Astrocyte of the spinal cord (primary cell): ENCODE measurements at places on chromosomes 2 and 18.

GRCh38 chr2:150166313-150167051, 321.0 kb downstream of the RND3 start:
- peak; percentile 47 for DNase-seq

DNA sequence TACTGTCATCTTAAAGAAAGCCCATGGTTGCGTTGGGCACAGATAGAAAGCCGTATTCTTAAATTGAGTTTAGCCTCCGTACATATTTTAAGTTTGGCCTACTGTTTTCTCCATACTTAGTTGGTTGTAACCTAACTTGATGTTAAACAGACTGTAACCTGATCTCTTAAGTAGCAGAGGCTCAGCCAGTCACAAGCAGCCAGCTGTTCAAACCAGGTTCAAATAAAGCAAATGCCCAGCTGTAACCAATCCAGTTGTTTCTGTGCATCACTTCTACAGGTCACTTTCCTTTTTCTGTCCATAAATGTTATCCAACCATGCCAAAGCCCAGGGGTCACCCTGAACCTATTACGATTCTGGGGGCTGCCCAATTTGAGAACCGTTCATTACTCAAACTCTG, 10.0 kb upstream of the THADA start:
- DNase-seq, result no peak

- no peak for DNase-seq
These were observed 105.4 kb downstream of the ACOXL start for GRCh38 chr2:110837446-110838409.

GRCh38 chr2:214504599-214505376, 93.9 kb downstream of the VWC2L start:
- DNase-seq, result no peak

- DNase-seq, result no peak
These were observed 206.9 kb upstream of the FSIP2 start for GRCh38 chr2:185531721-185532120.

GRCh38 chr18:5914016-5914415, 18.7 kb upstream of the TMEM200C start:
- no peak for DNase-seq

- no peak for DNase-seq
These were observed 250.3 kb upstream of the TCF4 start for GRCh38 chr18:55838319-55838718.

DNA sequence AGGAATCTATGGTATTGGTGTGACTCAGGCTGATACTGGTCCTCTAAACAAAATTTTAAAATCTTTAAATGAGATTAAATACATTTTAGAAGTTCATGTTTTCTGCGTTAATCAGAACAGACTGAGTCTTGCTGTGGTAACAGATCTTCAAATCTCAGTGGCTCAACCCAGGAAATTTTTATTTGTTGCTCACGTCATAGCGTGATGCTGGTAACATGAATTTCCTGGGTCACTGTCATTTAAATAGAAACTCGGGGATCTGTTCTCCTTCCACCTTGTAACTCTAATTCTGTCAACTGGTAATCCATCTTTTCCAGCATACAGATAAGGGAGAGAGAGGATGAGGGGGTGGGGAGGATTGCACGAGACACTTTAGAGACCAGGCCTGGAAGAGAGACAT, 90.0 kb downstream of the CDC42EP3 start:
- DNase-seq, result no peak

- no peak for DNase-seq
These were observed 86.9 kb downstream of the ACVR1 start for GRCh38 chr2:157789256-157789655.

DNA sequence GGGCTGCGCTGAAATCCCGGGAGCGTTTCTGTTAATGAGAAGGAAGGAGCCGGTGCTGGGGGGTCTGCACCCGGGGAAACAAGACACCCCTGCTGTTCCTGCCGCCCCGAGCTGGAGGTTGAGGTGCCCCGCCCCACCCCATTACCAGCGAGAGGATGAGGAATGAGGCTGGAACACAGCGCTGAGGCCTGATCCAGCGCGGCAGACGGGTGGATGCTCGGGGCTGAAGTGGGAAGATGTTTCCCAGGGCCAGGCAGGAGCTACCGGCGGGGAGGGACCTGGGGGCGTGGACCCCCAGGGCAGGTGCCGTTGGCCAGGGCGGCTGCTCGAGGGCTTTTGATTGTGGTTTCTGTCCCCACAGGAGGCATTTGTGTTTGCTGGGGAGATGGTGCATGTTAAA, 134.3 kb upstream of the CTDP1 start:
- no peak for DNase-seq

- DNase-seq, result no peak
These were observed 116.6 kb downstream of the LIPG start for GRCh38 chr18:49678440-49678839.

- no peak for DNase-seq
These were observed 235.7 kb downstream of the AGAP1 start for GRCh38 chr2:235729557-235729947.

GRCh38 chr18:62838475-62839098, 123.2 kb downstream of the PHLPP1 start:
- DNase-seq, result no peak

GRCh38 chr2:35614640-35615039, 740.9 kb upstream of the CRIM1 start:
- DNase-seq, result no peak

DNA sequence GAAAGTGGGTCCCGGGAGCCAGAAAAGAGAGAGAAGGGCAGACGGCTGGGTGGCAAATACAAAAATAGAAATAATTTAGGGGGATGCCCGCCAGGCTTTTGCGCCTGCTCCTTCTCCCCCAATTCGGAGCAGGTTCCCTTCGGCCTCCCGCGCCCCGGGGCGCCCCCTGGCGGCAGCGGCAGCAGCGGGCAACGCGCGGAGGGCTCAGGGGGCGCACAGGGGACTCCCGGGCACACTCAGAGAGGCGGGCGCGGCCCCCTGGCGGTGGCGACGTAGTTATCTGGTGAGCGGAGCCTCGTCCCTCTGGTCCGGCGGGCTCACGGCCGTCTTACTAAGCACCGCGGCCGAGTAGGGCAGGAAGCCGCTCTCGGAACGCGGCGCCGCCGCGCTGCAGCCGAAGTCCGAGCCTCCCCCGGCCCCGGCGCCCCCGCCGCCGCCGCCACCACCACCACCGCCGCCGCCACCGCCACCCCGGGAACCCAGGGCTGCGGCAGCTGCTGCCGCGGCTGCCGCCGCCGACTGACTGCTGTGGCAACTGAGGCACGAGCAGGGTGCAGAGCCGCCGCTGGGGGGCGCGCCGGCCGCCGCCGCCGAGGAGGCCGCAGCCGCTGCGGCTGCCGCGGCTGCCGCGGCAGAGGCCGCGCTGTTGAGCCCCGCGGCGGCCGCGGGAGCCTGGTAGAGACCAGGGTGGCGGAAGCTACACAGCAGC, 3.8 kb downstream of the EVX2 start:
- no peak for DNase-seq

GRCh38 chr2:201401815-201402214, 44.7 kb upstream of the FLACC1 start:
- DNase-seq, result no peak

- DNase-seq, result peak; percentile 90
These were observed 46.0 kb downstream of the COX7A2L start for GRCh38 chr2:42314892-42315468.

DNA sequence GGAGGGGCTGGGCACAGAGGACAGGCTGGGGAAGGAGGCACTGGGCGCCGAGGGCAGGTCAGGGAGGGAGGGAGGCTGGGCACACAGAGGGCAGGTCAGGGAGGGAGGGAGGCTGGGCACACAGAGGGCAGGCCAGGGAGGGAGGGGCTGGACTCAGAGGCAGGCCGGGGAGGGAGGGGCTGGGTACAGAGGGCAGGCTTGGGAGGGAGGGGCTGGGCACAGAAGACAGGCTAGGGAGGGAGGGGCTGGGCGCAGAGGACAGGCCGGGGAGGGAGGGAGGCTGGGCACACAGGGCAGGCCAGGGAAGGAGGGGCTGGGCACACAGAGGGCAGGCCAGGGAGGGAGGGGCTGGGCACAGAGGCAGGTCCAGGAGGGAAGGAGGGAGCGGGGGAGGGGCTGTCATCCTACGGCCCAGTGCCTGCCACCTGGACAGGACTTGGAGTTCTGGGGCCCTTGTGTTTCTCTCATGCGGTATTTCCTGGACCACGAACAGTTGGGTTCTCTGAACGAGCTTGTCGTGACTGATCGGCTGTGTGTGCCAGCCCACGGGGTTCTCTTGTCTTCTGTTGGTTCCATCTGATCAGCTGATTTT, 46.7 kb upstream of the KCNG2 start:
- DNase-seq, result no peak

GRCh38 chr2:141641462-141641861, 489.4 kb downstream of the LRP1B start:
- DNase-seq, result peak; percentile 15

DNA sequence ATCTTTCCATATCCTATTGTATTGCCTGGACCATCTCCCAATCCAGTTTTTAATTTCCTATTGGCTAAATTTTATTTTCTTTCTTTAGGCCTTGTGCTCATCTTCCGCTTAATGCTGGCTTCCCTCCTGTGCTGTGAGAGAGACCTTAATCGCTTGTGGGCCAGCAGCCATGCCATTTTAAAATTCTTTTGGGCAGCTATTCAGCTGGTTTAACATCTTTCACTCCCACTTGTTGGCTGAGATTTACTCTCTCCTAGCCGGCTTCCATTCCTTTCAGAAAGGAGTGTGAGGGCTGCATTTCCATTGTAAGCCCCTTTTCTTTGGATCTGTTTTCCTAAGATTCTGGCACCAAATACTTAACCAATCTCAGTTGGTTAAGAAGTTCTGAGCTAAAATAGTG, 140.9 kb upstream of the RASGRP3 start:
- DNase-seq, result no peak

DNA sequence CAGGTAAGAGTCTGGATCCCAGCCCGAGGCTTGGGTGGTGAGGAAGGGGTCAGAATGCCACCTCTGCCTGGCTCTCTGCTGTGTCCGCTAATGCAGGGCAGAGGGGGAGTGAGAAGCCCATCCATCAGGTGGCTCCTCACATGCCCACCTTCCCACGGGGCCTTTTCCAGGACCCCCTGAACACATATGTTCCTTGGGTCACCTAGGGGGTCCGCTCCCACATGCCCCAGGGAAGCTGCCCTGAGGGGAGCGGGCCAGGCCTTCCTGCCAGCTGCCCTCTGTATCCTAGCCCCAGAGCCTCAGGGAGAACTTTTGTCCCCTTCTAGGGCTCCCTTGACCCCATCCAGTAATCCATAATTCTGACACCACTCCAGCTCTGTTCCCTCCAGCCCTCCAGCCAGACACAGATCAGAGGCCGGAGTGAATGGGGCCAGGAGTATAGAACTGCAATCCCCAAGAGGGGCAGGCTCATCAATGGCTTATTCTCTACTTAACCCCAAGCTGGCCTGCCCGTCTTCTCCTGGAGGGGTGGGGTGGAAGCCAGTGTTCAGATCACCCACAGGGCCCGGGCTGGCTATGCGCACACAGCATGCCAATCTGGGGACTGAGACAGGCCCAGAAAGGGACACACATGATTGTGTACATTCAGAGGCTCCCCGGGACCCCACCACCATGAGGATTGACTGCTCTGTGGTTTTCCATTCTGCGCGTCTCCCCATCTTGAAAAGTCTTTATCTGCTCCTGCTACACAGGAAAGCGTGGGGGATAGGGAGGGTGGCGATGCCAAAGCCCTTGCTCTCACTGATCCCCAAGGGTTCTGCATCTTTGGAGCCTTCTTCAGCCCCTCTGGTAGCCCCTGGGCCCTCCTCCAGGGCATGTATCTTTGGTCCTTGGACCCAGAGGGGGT, 1.1 kb downstream of the EMILIN1 start:
- no peak for DNase-seq

DNA sequence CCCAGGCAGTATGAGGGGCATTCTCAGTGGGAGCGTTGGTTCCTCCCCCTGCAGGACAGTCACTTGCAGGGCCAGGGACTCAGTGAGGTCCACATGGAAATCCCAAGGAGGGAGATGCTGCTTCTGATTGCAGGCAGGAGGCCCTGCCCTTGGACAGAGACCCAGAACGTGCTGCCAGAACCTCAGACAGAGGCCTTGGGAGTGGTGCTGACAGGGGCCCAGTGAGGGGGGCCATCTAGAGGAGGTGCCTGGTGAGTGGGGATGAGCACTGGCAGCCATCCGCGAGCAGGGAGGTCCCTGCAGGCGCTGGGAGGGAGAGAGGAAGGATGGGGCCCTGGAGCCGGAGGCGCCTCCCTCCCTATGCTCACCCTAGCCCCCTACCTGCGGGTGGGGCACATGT, 133.1 kb downstream of the DYSF start:
- no peak for DNase-seq

GRCh38 chr2:215748446-215748845, 264.9 kb downstream of the MREG start:
- no peak for DNase-seq

DNA sequence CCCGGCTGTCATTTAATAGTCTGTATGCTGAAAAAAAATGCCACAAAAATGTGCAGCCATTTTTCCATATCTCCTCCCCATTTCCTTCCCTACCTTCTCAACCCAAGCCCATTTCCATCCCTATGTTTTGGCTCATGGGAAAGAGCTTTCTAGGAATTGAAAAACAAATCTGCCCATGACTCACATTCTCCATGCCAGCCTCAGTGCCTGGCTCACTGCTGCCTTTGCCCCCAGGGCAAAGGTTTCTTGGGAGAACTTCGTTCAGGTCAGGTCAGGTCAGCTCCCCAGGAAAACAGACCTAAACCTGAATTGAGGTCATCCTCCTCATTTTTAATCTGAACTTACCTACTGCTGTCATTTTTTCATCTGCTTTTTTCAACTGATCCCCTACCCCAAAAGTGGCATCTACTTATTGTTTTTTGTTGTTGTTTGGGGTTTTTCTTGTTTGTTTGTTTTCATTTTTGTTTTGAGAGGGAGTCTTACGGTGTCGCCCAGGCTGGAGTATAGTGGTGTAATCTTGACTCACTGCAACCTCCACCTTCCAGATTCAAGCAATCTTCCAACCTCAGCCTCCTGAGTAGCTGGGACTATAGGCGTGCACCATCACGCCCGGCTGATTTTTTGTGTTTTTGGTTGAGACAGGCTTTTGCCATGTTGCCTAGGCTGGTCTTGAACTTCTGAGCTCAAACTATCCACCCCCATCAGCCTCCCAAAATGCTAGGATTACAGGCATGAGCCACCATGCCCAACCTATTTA, 66.7 kb downstream of the FECH start:
- no peak for DNase-seq

DNA sequence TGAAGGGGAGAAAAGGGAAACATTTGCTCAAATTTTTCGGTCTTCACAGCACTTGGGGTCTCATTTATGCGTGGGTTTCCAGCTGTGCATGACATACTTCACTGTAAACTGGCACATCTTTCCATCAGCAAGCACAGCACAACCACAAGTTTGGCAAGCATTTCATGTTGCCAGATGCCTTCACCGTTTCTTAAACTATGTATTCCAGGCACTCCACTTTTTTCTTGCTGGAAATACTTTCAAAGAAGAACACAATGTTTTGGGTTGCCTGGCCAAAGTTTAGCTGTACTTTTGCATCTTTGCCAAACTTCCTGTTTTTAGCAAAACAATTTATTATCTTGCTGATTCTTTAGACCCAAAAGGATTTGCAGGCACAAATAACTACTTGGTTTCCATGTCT, 194.6 kb upstream of the MEIS1 start:
- DNase-seq, result peak; percentile 13

DNA sequence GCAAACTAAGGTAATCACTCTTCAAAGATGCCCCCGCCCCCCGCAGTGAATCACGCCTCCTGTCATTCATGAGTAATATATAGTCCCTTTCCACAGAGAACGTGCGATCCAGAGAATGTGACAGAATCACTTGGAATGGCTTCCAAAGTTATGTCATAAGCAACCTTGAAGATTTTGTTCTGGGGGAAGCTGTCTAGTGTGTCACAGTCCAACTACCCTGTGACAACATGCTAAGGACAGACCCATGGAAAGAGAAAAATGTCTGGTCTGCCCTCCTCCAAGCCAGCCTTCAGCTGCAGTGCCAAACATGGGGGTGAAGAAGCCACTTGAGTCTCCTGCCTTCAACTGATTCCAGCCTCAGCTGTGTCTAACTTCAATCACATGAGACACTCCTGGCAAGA, 259.1 kb downstream of the SS18 start:
- no peak for DNase-seq
